ENCODE measurements at places on chromosomes 2 and 18. TPM values are rescaled to one million over a fixed set of nuclear protein-coding genes. Genes with fewer than 3 reads are reported as not detected.

Gene CHRND
- polyA plus RNA-seq = 0.72 TPM

Gene TSPYL6
- polyA plus RNA-seq = not detected

DNA sequence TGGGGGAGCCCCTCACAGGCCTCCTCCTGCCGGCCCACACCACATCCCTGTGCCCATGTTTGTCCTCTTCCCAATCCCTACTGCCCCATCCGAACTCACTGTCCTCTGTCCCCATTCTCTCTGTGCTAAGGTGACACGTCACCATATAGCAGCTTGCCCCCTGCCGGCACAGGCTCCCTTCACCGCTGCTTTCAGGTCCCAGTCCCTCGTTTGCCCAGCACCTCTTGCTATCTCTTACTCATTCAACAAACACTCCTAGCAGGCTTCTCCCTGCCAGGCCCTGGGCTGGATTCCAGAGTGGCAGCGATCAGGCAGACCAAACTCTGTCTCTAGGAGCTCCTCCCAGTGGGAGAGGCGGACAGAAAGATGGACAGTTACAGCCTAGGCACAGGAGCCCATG lies 74.3 kb downstream of the TFCP2L1 start:
- no peak for DNase-seq

DNA sequence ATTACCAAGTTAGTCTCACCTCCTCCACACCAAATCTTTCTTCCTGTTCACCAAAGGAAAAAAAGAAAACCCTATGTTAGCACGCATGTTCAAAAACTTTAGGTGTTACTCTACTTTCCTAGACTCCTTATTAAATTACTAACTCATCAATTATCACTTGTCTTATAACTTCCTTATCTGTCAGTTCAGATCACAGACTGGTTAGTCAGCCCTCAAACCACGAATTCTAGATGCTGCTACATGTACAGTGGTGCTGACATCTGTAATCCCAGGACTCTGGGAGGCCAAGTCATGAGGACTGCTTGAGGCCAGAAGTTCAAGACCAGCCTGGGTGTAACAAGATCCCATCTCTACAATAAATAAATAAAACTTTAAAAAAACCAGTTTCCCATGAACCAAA lies 3.5 kb downstream of the YWHAQ start:
- DNase-seq = no peak
